Neural crest cell (in vitro differentiated cells): ENCODE measurements at places on chromosomes 2 and 18.

- H3K36me3 ChIP-seq: no peaks in the 10 kb centered on the region
- H3K27me3 ChIP-seq: no peaks in the 10 kb centered on the region
- H3K4me3 ChIP-seq: no peak overlapping the region
- no peak overlapping the region for H3K27ac ChIP-seq
Measured at GRCh38 chr2:170743530-170744239, 26.5 kb upstream of the ERICH2 start.

DNA sequence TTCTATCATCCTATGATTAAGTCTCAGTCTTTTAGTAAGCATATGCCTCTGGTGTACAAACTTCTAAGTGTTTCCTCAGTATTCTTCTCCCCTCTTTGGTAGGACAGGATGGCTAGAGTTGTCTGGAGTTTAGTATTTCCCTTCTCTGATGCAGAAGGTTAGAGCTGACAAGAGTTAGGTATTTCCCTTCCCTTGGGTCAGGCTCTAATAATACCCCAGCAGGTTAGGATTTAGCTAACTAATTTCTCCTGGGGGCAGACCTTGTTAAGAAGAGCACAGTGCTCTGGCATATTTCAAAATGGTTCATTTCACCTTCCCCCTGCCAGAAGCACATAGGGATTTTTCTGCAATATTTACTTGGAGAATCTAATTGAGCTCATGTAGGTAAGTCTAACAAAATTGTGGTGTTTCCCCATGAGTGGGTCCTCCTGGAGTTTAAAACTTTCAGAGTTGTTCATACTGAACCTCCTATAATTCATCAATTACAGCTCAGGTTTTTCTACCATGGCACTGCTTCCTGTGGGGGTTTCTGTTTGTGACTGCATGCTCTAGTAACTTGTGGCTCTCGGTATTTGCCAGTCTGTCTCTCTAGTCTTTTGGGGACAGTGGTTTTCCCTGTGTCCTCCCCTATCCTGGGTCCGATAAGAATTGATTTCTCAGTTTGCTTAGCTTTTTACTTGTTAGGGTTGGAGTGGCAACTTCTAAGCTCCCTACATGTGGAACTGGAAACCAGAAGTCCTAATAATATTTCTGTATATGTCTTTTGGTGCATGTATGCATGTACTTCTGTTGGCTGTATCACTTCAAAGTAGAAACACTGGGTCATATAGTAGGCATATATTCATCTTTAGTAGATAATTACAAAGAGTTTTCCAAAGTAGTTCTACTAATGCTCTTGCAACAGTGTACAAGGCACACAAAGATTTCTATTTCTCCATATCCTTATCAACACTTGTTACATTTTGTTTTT lies 77.7 kb downstream of the GDF7 start:
- H3K4me1 ChIP-seq: no peaks in the 10 kb centered on the region
- H3K36me3 ChIP-seq: peaks cover 12% of the 10 kb centered on the region
- H3K27me3 ChIP-seq: no peaks in the 10 kb centered on the region
- no peak overlapping the region for H3K27ac ChIP-seq

- no peak overlapping the region for H3K4me3 ChIP-seq
Measured at GRCh38 chr2:162252153-162252552, 8.9 kb upstream of the FAP start.

GRCh38 chr2:62698653-62699052 lies 6.9 kb upstream of the EHBP1 start:
- no peaks in the 10 kb centered on the region for H3K4me1 ChIP-seq
- DNase-seq: no peak
- no peak overlapping the region for H3K27ac ChIP-seq
- H3K36me3 ChIP-seq: no peaks in the 10 kb centered on the region
- no peak overlapping the region for H3K4me3 ChIP-seq

DNA sequence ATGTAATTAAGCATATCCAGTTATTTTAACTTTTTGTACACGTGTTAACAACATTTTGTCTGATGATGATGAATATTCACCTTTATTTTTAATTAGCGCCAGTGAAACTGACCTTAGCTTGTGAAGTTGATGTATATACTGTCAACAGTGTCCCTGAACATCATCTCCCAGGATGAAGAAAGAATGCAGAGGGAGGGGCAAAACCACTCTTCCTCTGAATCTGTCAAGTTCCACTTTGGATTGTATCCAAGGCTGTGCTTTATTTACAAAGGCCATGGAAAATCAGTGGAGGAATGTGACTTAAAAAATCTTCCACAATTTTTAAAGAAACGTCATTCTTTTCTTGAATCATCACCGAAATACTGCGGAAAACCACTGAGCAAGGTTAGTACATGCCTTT lies 4.5 kb upstream of the RMDN2 start:
- DNase-seq: no peak
- H3K27ac ChIP-seq: no peak overlapping the region
- peaks cover 17% of the 10 kb centered on the region for H3K4me1 ChIP-seq
- H3K4me3 ChIP-seq: no peak overlapping the region
- H3K36me3 ChIP-seq: no peaks in the 10 kb centered on the region

DNA sequence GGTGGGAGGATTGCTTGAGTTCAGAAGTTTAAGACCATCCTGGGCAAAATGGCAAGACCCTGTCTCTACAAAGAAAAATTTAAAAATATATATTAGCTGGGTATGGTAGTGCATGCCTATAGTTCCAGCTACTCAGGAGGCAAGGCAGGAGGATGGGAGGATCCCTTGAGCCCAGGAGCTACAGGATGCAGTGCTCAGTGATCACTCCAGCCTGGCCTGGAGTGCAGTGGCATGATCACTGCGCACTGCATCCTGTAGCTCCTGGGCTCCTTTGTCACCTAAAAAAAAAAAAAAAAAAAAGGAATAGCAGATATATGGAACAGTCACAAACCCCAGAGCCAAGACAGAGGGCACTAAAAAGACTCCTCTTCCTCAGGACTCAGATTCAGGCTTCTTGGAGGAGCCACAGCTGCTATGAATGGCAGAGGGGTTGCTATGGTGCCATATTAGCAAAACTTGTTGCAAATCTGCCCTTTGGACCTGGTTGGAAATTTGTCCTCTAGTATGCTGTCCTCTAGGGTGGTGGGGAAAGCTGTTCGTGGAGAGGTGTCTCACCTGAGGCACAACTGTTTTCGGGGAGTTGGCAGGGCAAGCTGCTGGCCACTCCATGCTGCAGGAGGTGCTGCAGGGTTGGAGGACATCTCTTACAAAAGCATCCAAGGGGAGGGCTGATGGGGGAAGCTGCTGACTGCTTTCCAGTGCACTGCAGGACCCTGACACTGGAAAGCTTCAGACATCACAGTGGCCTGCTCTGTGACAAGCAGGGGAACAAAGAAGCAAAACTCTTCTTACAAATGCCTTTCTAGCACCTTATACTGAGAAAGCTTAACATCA lies 22.7 kb downstream of the CYP20A1 start:
- peaks cover 16% of the 10 kb centered on the region for H3K36me3 ChIP-seq
- no peak overlapping the region for H3K27ac ChIP-seq
- no peaks in the 10 kb centered on the region for H3K27me3 ChIP-seq
- no peak overlapping the region for H3K4me3 ChIP-seq
- DNase-seq: no peak
- H3K4me1 ChIP-seq: no peaks in the 10 kb centered on the region

GRCh38 chr18:21706386-21706865 lies 1.9 kb upstream of the ABHD3 start:
- peaks cover 13% of the 10 kb centered on the region for H3K36me3 ChIP-seq
- no peak overlapping the region for H3K27ac ChIP-seq
- no peak overlapping the region for H3K4me3 ChIP-seq
- no peak for DNase-seq
- H3K4me1 ChIP-seq: peaks cover 30% of the 10 kb centered on the region
- no peaks in the 10 kb centered on the region for H3K27me3 ChIP-seq

DNA sequence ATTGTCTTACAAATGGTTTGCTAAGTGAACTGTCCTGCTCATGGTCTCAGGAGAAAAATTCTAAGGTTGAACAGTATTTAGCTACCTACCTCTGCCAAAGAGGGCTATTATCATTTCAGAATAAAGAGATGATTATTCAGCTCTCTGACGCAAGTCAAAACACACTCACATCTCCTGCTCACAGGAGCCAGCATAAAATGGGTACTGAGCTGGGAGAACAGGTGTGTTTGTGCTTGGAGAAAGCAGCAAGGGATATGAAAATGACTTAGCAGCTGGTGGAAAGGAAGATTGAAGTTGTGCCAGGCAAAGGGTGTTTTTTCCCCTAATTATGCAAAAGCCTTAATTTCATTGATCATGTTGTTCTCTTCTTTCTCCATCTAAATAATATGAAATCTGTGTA lies 47.3 kb upstream of the TANK start:
- no peaks in the 10 kb centered on the region for H3K36me3 ChIP-seq
- no peak overlapping the region for H3K27ac ChIP-seq
- no peaks in the 10 kb centered on the region for H3K4me1 ChIP-seq
- H3K4me3 ChIP-seq: no peak overlapping the region

DNA sequence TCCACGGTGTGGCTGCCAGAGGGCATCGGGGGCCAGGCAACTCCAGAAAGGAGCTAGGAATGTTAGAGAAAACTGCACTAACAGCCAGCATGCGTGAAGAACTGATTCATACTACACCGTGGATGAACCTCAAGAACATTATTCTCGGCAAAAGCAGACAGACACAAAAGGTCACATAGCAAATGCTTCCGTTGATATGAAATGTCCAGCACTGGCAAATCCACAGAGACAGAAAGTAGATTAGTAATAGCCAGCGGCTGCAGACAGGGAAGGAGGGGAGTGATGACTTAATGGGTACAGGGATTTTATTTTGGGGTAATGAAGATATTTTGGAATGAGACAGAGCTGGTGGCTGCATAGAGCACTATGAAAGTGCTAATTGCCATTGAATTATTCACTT lies 37.4 kb downstream of the SCTR start:
- no peak overlapping the region for H3K4me3 ChIP-seq
- DNase-seq: no peak
- no peaks in the 10 kb centered on the region for H3K36me3 ChIP-seq
- H3K4me1 ChIP-seq: no peaks in the 10 kb centered on the region
- no peak overlapping the region for H3K27ac ChIP-seq
- H3K27me3 ChIP-seq: peaks cover 3% of the 10 kb centered on the region

DNA sequence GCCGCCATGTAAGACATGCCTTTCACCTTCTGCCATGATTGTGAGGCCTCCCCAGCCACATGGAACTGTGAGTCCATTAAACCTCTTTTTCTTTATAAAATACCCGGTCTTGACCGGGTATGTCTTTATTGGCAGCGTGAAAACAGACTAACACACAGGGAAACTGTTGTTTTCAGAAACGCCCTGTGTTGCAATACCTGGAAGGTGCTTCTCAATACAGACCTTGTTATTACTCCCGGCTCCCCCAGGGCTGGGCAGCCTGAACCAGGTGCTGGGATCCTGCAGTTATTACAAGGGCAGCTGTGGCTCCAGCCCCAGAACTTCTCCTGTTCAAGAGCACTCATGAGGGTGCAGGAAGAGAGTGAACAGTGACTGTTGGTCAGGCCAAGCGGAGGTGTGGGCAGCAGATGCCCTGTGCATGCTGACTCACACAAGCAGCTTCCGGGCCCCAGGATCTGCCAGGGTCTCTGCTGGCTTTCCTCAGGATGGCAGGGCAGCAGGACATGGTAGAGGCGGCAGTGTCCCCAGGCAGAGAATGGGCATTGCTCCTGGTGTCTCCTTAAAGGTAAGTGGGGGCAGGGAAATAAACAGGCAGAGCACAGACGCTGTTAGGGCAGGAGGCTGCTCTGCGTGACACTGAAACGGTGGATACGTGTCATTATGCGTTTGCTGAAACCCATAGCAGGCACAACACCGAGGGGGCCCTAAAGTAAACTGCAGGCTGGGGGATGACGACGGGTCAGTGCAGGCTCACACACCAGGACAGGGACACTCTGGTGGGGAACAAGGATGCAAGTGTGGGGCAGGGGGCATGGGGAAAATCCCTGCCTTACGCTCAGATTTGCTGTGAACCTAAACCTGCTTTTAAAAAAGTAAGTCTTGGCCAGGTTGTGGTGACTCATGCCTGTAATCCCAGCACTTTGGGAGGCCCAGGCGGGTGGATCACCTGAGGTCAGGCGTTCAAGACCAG lies 89.1 kb downstream of the NDUFA10 start:
- H3K27me3 ChIP-seq: no peaks in the 10 kb centered on the region
- no peak for DNase-seq
- H3K4me3 ChIP-seq: no peak overlapping the region
- H3K4me1 ChIP-seq: peaks cover 7% of the 10 kb centered on the region
- peaks cover 2% of the 10 kb centered on the region for H3K36me3 ChIP-seq

DNA sequence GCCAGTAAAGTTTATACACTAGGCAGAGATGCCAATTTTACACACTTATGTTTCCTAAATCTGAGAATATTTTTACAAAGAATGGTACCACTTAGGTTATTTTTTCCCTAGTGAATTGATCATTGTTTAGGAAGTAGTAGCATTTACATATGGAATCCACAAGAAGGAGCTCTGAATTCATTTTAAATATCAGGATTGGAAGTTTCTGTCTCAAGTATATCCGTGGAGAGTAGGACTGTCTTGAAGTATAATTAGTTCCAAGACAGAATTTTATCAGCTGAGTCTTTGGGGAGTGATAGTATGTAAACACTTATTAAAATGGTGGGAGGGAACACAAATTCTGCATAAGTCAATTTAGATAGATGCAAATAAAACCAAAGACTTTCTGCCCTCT lies 82.3 kb upstream of the FAM98A start:
- H3K4me3 ChIP-seq: no peak overlapping the region
- H3K36me3 ChIP-seq: peaks cover 5% of the 10 kb centered on the region
- H3K27ac ChIP-seq: no peak overlapping the region
- peaks cover 5% of the 10 kb centered on the region for H3K4me1 ChIP-seq

DNA sequence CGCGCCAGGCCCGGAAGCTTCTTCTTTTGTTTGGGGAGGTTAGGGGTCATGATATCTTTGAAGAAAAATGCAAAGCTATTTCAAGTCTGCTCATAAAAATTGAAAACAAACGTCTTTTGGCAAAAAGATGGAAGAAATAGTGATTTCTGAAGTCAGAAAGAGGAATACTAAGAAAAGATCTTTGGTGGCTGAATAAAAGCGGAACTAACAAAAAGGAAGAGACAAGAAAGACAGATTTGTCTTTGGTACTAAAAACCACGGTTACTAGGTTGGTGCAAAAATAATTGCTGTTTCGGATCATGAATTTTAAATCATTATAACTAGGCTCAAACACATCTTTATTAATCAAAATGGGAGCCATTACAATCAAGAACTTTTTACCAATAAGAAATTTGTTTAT lies 164.6 kb upstream of the TRIB2 start:
- H3K27ac ChIP-seq: no peak overlapping the region
- peaks cover 17% of the 10 kb centered on the region for H3K4me1 ChIP-seq
- no peak overlapping the region for H3K4me3 ChIP-seq
- no peak for DNase-seq
- H3K36me3 ChIP-seq: peaks cover 2% of the 10 kb centered on the region

GRCh38 chr2:172394002-172394401 lies 33.4 kb upstream of the ITGA6 start:
- H3K27ac ChIP-seq: no peak overlapping the region
- peaks cover 23% of the 10 kb centered on the region for H3K4me1 ChIP-seq
- no peaks in the 10 kb centered on the region for H3K27me3 ChIP-seq
- H3K36me3 ChIP-seq: no peaks in the 10 kb centered on the region
- no peak for DNase-seq

DNA sequence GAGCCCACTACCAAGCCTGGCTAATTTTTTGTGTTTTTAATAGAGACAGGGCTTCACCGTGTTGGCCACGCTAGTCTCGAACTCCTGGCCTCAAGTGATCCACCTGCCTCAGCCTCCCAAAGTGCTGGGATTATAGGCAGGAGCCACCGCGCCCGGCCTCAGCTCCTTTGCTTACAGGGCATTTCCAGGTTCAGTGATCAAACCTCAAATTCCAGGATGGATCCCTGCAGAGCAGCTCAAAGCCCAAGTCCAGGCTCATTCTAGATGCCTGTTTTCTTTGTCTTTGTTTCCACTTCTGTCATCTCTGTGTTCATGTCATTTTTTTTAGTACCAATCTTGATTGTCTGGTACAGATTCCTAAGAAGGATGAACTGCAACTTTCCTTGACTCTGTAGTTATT lies 41.9 kb downstream of the TNFRSF11A start:
- DNase-seq: no peak
- H3K4me1 ChIP-seq: no peaks in the 10 kb centered on the region
- H3K4me3 ChIP-seq: no peak overlapping the region
